Skeletal muscle tissue (tissue), 5 donors: ENCODE measurements at places on chromosomes 16 and 17. TPM values are rescaled to one million over a fixed set of nuclear protein-coding genes. Genes with fewer than 3 reads are reported as not detected.

Gene CCL8
- 1.0 TPM for total RNA-seq

Gene DNAH2
- total RNA-seq, result 0.52 TPM

Gene ZNF469
- 3.7 TPM for total RNA-seq

Gene SLC16A6
- total RNA-seq, result 1.0 TPM

Gene ARHGAP27
- total RNA-seq, result 4.7 TPM

Gene NPIPA3
- 1.6 TPM for total RNA-seq
